ENCODE measurements at places on chromosomes 1 and 21.
A peak's percentile ranks its signal among the peaks of the same experiment; 100 is the strongest.

GRCh38 chr1:91374086-91374485, 30.6 kb downstream of the HFM1 start:
- no peak for DNase-seq

GRCh38 chr1:231166398-231166797, 4.5 kb downstream of the TRIM67 start:
- no peak for DNase-seq

GRCh38 chr1:55002686-55003085, 4.0 kb downstream of the BSND start:
- no peak for DNase-seq

DNA sequence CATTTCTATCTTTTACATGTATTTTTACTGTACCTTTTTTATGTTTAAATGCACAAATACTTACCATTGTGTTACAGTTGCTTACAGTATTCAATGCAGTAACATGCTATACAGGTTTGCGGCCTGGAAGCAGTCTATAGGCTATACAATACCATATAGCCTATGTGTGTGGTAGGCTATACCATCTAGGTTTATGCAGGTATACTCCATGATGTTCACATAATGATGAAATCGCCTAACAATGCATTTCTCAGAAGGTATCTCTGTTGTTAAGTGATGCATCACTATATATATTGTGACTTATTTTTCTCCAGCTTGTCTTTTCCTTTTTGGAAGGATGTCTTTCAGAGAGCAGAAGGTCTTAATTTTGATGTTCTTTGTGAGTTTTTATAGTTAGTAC, 103.5 kb downstream of the MAST2 start:
- no peak for DNase-seq

- DNase-seq, result no peak
These were observed 382.2 kb downstream of the NTNG1 start for GRCh38 chr1:107523061-107523460.

DNA sequence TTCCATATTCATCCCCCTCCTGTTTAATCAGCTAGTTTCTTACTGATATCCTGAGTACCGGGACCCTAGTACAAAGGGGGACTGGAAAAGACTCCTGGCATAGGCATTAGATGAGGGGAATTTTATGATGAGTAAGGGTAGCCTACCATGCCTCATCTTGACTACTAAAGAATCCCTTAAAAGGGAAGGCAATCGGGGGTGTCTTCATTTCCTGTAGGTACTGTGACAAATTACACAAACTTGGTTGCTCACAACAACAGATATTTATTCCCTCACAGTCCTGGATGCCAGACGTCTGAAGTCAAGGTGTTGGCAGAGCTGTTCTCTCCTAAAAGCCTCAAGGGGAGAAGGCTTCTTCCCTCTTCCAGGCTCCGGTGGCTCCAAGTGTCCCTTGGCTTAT, 28.9 kb upstream of the RUNX1 start:
- DNase-seq, result no peak

DNA sequence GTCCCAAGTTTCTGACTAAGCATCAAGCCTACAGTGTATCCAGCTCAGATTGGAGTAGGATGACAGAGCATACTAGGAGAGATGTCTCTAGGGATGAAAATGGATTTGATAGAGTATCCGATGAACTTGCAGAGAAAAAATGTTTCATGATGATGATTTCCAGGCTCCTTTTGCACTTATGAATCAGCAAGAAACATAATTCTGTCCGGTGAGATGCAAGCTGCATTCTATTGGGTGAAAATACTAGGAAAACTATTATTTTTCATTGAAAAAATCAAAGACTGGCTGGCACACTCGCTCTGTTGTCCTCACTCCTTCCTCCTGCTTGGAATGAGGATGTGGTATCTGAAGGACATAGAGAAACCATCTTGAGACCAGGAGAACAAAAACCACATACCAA, 35.4 kb upstream of the RAB3GAP2 start:
- DNase-seq, result no peak

- no peak for DNase-seq
These were observed 1.9 kb downstream of the SORT1 start for GRCh38 chr1:109395602-109396512.

GRCh38 chr1:7388488-7389185, 382.5 kb upstream of the VAMP3 start:
- DNase-seq, result no peak

DNA sequence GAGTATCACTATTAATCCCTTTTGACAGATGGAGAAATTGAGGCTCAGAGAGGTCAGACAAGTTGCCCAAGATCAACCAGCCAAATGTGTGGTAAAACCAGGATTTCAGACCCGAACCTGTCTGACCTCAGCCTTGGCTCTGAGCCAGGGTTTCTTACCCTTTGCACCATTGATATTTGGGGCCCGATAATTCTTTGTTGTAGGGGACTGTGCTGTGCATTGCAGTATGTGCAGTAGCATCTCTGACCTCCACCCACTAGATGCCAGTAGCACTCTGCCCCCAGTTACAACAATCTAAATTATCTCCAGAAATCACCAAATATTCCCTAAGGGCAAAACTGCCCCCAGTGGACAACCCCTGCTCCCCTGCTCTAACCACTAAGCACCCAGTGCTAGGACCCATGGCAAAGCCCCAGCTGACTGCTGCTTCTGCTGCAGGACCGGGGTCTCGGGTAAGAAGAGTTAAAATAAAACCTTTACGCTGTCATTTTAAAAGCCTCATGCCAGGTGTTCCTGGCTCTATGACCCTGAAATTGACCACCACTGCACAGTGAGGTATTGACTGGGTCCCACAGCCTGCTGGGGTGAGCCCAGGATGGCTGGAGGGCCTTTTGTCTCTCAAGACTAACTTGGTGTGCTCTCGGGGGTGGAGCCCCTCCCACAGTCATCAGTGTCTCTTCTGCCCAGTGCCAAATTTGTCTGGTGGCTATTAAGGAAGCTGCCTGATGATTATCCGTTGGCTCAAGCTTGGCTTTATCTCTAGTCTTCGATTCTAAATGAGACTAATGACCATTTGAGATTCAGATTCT, 5.6 kb upstream of the MAN1C1 start:
- no peak for DNase-seq

DNA sequence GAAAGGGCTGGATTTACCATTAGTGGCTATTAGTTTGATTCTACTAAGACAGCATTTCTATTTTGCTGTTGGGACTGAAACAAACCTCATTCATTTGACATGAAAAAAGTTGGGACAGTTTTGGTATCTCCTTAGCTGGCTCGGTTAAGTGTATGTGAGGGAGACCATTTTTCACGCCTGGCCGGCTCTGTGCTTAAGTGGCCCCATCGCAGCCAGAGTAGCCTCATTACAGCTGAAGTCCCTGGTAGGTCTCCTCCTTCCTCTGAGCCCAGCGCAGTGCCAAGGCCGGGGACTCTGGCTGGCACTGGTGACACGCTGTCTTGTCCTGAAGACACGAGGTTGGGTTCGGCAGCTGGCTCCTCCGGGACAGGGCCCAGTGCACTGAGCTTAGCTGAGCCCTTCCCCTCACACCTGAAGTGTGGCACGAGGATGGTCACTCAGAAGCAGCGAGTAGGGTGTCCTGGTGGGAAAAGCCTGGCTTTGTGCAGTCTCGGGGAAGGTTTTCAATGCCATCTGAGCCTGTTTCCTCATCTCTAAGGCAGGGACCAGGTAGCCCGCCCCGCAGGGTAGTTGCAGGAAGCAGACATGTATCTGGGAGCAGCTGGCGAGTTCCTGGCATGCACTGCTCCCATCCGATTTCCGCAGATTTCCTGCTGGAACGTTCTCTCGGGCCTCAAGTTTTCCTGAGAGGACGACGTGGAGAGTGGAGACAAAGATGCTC, 196.5 kb downstream of the DYRK1A start:
- DNase-seq, result no peak

DNA sequence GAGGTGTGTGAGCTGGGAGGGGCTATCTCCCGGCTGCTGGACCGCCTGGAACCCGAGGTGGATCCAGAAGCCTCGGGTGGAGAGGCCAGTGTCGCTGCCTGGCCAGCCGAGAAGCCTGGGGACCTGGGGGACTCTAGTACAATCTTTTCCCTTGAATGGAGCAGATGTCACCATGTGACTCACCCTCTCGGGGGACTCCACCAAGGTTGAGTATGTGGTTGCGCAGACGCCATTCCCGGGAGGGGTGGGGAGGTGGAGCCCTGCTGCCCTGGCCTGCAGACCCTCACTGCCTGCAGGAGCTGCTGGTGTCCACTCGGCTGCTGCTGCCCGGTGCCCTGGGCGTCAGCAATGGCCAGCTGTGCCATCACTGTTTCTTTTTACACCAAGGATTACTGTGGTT, 40.3 kb downstream of the TP73 start:
- no peak for DNase-seq

DNA sequence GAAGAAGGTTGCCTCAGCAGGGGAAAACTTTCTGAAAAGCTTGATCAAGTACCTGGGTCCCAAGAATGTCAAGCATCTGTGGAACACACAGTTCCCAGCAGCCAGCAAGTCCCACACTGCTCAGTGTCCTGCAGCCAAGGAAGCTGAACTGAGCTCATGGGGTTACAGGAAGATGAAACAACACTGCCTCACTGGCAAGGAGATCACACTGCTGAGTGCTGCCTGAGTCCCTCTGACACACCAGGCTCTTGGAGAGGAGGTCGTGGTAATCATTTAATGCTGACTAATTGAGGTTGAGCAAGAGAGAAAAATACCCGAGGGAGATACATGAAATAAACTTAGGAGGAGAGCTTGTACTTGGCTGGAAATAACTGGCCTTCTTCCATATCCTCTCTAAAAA, 75.2 kb downstream of the MPZL1 start:
- DNase-seq, result peak; percentile 89

GRCh38 chr21:16538936-16539440, 809.2 kb downstream of the USP25 start:
- DNase-seq, result no peak

DNA sequence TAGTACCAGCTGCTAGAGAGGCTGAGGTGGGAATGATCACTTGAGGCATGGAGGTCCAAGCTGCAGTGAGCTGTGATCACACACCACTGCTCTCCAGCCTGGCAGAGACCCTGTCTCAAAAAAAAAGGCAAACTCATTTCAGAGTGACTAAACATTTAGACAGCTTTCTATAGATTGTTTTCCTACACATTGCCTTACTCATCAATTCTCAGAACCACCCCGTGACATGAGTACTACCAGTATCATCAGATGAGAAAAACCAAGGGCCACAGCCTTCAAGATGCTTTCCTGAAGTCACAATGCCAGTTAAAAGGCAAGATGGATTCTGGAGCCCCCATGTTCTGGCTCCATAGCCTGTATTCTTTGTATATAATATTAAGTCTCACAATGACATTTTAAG, 22.4 kb upstream of the SMPDL3B start:
- DNase-seq, result no peak

DNA sequence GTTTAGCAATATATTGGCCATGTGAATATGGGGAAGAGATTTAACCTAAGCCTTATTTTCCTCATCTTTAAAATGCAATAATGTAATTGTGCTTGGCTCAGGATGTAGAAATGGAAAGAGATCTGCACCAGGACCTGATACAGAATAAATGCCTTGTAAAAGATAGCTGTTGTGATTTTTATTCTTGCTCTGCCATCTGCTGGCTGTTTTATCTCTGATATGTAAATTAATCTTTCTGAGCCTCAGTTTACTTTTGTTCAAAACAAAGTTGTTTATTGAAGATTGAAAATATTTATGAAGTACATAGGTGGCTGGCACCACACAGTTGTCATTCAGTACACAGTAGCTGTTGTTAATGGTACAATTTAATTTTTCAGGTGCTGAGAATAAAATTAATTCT, 21.9 kb downstream of the ZYG11B start:
- DNase-seq, result no peak

GRCh38 chr1:154221278-154222001, 685 bp downstream of the UBAP2L start:
- DNase-seq, result peak; percentile 62

DNA sequence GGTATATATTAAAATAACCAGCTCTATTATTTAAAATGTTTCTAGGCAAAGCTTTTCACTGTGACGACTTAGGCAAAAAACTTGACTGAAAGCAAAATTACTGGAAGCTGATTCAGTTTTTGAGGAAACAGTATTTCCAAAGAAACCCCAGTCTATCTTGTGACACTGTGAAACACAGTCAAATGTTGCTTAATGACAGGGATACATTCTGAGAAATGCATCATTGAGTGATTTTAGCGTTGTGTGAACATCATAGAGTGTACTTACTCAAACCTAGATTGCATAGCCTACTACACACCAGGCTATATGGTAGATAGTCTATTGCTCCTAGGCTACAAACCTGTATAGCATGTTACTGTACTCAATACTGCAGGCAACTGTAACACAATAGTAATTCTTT, 116.9 kb upstream of the KCNK1 start:
- no peak for DNase-seq

DNA sequence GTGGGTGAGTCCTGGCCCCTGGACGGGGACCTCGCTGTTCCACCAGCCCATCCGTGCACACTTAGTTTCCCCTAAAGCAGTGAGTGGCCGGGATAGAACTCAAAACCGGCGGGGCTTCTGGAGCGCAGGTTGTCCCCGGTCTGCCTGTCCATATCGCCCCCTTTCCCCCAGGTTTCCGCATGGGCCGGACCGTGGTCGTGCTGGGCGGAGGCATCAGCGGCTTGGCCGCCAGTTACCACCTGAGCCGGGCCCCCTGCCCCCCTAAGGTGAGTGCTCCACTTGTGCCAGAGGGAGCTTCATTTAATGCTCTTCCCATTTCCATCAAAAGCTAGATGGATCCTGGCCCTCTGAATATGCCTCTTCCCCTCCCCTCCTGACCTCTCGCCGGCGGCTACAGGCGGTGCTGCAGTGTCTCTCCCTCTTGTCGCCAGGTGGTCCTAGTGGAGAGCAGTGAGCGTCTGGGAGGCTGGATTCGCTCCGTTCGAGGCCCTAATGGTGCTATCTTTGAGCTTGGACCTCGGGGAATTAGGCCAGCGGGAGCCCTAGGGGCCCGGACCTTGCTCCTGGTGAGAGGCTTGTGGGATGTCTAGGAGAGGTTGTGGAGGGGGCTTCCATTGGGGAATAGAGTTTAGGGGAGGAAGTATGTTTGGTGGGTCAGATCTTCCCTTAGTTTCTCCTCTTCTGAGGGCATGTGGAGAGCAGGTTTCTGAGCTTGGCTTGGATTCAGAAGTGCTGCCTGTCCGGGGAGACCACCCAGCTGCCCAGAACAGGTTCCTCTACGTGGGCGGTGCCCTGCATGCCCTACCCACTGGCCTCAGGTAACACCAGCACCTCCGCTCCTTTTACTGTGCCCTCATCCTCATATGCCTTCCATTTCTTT, 683 bp downstream of the PPOX start:
- peak; percentile 51 for DNase-seq

- DNase-seq, result no peak
These were observed 33.7 kb downstream of the PLPP3 start for GRCh38 chr1:56545711-56546110.

DNA sequence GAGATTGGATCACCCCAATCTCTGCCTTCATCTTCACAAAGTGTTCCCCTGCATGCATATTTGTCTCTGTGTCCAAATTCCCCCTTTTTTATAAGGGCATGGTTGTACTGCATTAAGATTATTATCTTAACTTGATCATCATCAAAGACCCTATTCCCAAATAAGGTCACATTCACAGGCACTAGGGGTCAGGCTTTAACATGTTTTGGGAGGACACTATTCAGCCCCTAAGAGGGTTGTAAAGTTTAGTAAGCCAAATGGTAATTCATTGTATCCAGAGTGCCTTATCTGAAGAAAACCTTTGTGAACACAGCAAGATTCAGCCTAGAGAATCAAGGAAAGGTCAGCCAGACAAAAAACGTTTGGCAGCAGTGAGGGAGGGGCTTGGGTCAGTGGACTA, 317.6 kb upstream of the PLD5 start:
- no peak for DNase-seq

All from kidney (tissue), 22 donors.